ENCODE measurements at places on chromosomes 5 and 9.

- DNase-seq = no peak
Observed at GRCh38 chr5:73484511-73484910, 13.7 kb upstream of the BTF3 start.

DNA sequence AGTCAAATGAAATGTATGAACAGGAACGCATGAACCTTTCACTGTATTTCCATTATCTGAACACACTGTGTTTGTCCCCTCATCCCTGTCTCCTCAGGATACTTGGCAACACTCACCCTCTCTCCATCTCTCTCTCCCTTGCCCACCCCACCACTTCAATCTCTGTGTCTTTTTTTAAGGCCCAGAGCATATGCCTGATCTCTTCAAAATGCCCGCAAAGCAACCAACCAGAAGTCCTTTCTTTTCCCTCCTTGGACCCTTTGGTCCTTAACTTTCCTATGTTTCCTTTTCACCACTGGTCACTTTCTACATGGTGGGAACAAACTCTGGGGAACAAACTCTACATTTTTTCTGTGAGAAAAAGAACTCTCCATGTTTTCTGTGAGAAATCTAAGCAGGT, 3.2 kb upstream of the IRF1 start:
- no peak for DNase-seq

GRCh38 chr5:120476063-120476462, 12.0 kb downstream of the PRR16 start:
- DNase-seq = no peak

DNA sequence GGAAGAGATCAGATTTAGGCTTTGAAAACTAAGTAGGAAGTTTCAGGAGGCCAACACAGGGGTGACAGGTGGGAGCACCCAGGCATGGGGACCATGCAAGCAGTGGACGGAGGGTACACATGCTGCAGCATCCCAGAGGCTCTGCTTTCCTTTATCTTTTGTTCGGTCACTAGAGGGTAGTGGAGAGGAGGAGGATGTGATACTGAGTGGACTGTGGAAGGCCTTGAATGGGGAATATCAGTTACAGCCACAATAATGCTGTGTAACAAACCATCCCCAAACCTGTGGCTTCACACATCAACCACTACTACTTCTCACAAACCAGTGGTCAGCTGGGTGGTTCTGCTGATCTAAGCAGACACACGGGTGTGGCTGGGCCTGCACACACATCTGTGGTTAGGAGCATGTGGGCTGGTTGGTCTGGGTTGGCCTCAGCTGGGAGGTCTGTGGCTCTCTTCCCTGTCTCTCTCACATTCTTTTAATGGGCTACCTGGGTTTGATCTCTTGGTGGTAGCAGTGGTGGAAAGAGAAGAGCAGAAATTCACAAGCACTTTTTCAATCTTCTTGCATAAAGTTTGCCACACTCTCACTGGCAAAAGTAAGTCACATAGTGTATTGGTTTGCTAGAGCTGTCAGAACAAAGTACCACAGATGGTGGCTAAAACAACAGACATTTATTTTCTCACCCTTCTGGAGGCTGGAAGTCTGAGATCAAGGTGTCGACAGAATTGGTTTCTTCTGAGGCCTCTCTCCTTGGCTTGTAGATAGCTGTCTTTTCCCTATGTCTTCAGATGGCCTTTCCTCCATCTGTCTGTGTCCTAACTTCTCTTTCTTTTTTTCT, 238.7 kb downstream of the AGTPBP1 start:
- no peak for DNase-seq

DNA sequence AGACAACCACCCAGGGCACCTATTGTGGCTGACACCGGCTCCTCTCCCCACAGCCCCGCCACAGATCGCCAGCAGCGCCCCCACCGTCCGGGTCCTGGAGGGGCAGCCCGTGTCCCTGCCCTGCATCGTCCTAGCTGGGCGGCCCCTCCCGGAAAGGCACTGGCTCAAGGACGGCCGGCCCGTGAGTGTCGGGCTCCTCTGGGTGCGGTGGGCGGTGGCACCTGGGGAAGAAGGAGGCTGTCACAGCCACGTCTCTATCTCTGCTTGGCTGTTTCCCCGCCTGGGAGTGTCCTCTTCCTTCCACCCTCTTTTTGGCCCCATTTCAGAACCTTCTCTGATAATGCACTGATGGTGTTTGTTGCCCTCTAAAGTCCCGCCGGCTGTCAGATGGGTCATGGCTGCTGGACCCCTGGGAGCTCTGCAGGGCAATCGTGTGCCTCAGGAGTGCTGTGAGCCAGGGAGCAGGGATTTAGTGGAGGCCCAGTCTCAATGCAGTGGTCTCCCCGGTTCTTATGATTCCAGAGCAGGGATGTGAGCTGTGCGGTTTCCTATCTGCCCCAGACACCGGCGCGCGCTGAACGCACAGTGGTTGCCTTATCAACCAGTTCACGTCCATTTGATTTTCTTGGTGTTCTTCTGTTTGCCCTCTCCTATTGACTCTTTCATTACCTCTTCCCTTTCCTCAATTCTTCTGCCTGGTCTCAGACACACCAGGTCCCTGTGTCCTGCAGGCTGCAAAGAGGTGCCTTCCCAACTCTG, 55.3 kb downstream of the HMCN2 start:
- DNase-seq = no peak

DNA sequence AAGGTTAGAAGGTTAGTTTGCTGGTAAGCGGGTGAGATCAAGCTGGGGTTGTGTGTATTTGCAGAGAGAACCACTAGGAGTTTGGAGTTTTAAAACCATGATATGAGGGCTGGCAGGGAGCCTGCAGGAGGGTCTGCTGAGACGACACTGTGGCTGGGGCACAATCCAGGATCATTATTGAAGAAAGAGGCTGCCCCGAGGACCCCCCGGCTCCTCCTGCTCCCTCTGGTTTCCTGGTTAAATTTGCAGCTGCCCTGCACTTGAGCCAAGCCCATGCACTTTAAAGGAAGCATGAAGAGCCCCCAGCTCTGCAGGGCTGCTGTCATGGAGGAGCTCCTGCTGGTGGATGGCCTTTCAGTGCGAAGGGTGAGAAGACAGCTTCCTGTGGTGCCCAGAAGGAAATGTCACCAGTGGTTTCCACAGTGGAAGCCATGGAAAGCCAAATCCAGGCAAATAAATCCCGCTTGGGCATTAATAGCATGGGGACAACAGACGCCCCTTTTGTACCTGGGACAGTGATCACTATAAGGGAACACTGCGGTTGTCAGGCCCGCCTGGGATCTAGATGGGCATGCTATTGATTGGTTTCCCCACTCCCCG, 140.7 kb downstream of the NSG2 start:
- no peak for DNase-seq

- no peak for DNase-seq
Observed at GRCh38 chr5:116358911-116359418, 215.7 kb downstream of the SEMA6A start.

DNA sequence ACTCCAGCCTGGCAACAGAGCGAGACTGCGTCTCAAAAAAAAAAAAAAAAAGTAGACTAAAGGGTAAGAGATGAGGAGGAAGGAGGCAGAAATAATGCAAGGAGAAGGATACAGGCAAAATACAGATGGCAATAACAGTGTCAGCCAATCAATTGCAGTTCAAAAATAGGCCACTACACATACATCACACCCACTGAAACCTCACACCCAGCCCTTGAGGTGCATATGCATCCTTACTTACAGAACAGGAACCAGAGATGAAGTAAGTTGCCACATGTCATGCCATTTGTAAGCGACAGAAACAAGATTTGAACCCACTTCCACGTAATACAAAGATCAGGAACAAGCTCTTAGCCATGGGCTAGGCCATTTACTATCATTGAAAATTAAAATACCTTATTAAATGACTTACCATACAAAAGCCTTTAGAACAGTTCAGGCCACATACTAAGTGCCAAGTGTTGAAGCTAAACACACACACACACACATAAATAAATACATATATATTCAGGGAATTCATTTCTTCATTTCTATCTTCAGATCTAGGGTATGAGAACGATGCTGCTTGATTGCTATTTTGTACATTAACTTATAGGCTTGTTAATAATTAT, 98.4 kb downstream of the FNBP1 start:
- DNase-seq = peak; percentile 76

DNA sequence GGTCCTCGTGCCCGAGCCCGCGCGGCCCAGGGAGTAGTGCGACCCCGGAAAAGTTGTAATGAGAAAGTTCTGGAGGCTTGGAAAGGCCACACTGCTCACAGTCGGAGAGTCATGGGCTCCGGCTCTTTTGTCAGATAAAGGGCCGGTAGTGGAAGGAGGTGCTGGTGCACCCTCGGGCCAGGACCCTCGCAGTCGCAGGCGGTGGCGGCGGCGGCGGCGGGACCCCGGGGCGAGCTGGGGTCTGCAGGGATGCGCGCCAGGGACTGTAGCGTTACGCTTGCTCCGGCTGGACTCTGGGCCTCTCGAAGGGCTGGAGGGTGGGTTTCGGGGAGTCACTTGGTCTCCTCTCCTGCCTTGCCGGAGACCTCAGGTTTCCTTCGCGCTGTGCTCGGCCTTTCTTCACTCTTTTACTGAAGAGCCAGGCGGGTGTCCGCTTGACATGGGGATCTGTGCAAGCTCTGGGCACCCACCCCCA, 1.5 kb downstream of the RORB start:
- no peak for DNase-seq

DNA sequence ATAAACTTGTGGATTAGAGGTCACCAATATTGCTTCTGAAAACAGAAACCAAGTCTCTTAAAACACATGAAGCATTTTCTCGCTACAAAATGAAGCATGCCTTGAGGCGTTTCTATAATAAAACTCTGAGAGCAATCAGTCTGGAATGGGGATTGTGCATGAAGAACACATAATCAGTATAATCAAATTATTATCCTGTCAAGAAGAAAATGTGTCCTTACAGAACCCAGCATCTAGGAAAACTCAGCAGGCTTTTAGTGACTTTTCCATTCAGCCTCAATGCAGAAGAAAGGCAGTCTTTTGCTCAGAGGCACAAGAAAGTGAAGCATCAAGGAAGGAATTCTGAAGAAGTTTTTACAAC, 121.9 kb downstream of the CDH18 start:
- no peak for DNase-seq
